ENCODE measurements at places on chromosomes 6 and 20.

DNA sequence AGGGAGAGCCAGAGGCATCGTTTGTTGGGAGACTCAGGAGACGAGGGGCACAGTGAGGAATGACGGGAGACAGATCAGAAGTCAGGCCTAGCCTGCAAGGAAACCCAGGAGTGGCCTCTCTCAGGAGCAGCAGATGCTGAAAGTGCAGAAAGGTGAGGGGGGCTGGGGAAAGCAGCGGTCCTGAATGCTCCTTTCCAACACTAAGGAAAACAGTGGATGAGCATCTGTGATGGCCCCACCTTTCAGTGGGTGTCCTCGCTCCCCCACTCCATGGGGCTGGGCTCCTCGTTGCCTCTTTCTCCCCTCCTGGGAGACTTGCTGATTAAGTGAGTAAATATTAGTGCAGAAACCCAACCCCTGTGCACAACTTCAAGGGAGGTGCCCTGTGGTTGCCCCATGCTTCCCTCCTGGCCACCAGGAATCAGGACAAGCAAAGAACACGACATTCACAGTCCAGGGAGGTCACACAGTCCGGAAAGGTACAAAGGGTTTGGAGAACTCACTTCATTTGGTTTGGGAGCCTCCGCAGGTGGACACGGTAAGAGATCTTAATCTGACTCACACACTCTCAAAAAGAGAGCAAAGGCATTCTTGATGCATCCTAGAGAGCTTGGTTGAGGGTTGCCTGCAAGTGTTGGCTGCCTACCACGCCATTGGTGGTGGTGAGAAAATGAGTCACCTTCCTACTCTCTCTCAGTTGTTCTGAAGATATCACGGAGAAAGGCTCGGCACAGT is 9.7 kb upstream of the BPIFB1 start:
- no peak for DNase-seq

- DNase-seq: peak; percentile 58
Observed at GRCh38 chr20:1734269-1734858, 76.8 kb upstream of the SIRPG start.

GRCh38 chr20:46308258-46309157 is at the start of gene CDH22:
TSS of gene CDH22 (minus strand) at chr20:46308498. CDS start at chr20:46251294, 57,204 bp downstream.
- peak; percentile 37 for DNase-seq

GRCh38 chr6:41160933-41161332 is 2.0 kb downstream of the TREM2 start:
- no peak for DNase-seq

GRCh38 chr20:64256282-64256935 is 861 bp downstream of the PCMTD2 start:
- DNase-seq: no peak

Measured in CD4-positive, alpha-beta T cell treated with Interleukin-12 subunit alpha and Interleukin-12 subunit beta, for 1 hour (primary cell).